ENCODE measurements at places on chromosomes 7 and 10.

- no peak for DNase-seq
Measured at GRCh38 chr10:80136134-80136571, 3.6 kb downstream of the PLAC9 start.

DNA sequence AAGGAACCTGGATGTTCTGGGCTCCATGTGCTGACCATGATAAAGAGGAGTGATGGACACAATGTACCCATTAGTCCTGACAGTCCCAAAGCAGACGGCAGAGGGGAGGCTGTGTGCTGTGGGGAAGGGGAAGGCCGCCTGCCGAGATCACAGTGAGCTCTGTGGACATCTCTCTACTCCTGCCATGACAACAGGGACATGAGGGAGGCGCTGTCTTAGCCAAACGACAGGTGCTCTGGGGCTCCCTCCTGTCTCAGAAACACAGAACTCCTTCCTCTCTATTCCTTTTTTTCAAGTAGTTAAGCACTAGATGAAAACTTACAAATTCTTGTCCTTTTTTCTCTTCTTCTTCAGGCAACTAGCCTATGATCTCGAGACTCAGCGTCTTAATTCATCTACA, 113.1 kb downstream of the RNF32 start:
- DNase-seq = no peak

- peak; percentile 82 for DNase-seq
Measured at GRCh38 chr7:29285444-29285793, 90.8 kb downstream of the CHN2 start.

DNA sequence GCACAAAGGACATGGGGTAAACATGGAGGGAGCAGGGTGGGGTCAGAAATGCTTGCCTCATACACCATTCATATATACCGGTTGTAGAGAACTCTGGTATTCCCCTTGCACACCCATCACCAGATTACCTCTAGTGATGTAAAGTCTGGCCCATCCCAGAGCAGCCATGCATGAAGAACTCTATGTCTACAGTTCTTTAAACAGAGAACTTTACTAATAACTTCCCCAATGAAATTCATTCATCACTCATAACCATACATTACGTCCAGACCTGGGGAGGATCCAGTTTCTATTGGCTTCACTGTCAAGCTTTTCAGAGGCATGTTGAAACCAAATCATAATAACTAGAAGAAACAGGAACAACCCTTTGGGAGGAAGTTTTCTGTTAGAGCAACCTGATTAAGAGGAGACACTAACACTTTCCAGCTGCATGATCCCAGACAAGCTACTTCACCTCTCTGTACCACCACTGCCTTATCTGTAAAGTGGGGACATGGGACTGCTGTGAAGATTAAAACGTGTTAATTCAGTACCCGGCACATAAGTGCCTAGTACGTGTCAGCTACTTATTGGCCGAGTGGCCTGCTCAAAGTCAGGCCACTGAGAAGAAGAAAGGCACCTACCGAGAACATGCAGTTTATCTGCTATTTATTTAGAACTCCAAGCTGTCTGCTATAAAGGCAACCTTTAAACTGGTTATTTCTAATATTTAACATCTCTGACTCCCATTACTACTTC, 59.7 kb downstream of the IGF2BP3 start:
- peak; percentile 35 for DNase-seq

DNA sequence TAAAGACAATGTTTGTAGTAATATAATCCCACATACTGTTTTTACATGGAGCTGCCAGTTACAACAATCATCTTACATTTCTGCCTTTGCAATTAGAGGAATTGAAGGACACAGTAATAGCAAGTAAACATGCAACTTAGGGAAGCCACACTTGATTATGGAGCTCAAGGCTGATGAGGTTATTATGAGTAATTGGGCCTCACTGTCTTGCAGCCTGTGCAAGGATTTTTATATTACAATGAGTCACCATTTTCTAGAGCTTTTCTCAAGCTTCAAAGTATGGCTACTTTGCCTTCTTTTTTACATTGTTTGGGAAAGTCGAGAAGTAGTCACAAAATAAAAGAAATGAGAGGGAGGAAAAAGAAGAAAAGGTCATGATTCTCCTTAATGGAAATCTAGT, 226.4 kb downstream of the KIAA1217 start:
- DNase-seq = no peak

- DNase-seq = no peak
Measured at GRCh38 chr7:27842094-27842692, 102.2 kb downstream of the TAX1BP1 start.

DNA sequence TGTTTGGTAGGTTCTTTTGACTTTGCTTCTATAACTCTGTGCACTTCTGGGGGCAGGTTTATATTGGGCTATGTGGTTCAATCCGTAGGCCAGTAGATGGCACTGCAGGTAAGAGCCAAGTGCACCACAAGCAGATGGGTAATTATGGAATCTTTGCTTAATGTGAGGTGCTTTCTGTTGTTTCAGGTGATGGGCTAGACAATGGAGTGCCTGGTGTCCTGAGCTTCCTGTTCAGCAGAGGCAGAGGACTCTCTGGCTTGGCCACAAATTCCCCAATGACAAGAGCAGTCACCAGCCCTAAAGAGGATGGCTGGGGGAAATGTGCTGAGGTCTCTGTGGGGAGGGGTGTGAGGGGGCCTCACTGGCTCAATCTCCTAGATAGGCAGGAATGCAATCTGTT, 455.0 kb downstream of the CCSER2 start:
- DNase-seq = peak; percentile 16
